ENCODE measurements at places on chromosomes 5 and 9. TPM values are rescaled to one million over a fixed set of nuclear protein-coding genes. Genes with fewer than 3 reads are reported as not detected.

The OMD gene
- total RNA-seq = 8.0 TPM

The CDK9 gene
- 53.1 TPM for total RNA-seq

The ATP10B gene
- not detected for total RNA-seq

The TMEM252 gene
- not detected for total RNA-seq

The ST8SIA4 gene
- total RNA-seq = 3.7 TPM

The IL17B gene
- total RNA-seq = not detected

The UBE2QL1 gene
- under 0.01 TPM for total RNA-seq

The CATSPER3 gene
- not detected for total RNA-seq

The TSSK1B gene
- total RNA-seq = 0.49 TPM

The PCA3 gene
- not detected for total RNA-seq

The TMEM215 gene
- not detected for total RNA-seq

The CNTNAP3B gene
- total RNA-seq = not detected

The TMEM174 gene
- not detected for total RNA-seq

The CDX1 gene
- total RNA-seq = not detected

The F2RL2 gene
- 15.9 TPM for total RNA-seq

The DOK3 gene
- total RNA-seq = 1.9 TPM

The NMUR2 gene
- total RNA-seq = not detected

The FOXE1 gene
- 0.12 TPM for total RNA-seq

The FOXD4L3 gene
- total RNA-seq = not detected

The LCN15 gene
- not detected for total RNA-seq

The OTP gene
- not detected for total RNA-seq

The ITGA1 gene
- 125 TPM for total RNA-seq

The SLC1A1 gene
- total RNA-seq = 8.3 TPM

The ARRDC1 gene
- 14.6 TPM for total RNA-seq

The PCDHB12 gene
- 0.97 TPM for total RNA-seq

The MEIKIN gene
- total RNA-seq = not detected

The PCDHGC5 gene
- 4.7 TPM for total RNA-seq

All from hair follicle dermal papilla cell (primary cell).